ENCODE measurements at places on chromosomes 16 and 17. TPM values are rescaled to one million over a fixed set of nuclear protein-coding genes. Genes with fewer than 3 reads are reported as not detected.

Gene ADORA2B
- total RNA-seq: 16.2 TPM

Gene SPATA32
- 0.17 TPM for total RNA-seq

Gene HOXB3
- total RNA-seq: 5.0 TPM

Gene NPIPA7
- 14.1 TPM for total RNA-seq

Gene PIP4K2B
- 38.4 TPM for total RNA-seq

Gene CLEC3A
- total RNA-seq: not detected

Gene CBFA2T3
- 0.85 TPM for total RNA-seq

Gene KRTAP3-1
- not detected for total RNA-seq

Gene LAT
- 4.3 TPM for total RNA-seq

Gene SECTM1
- total RNA-seq: 2.1 TPM

Gene RRAD
- total RNA-seq: 64.4 TPM

Gene SLC16A11
- total RNA-seq: not detected

Gene HS3ST3B1
- 1.2 TPM for total RNA-seq

Gene CCL22
- not detected for total RNA-seq

Gene ZNF385C
- 0.22 TPM for total RNA-seq

Gene DPEP2
- not detected for total RNA-seq

Gene OR2C1
- not detected for total RNA-seq

Gene PRSS27
- 0.82 TPM for total RNA-seq

Gene RAB37
- 1.3 TPM for total RNA-seq

Gene SLC35B1
- total RNA-seq: 87.0 TPM
